Thyroid gland (tissue), 4 donors: ENCODE measurements at places on chromosomes 1 and 21. TPM values are rescaled to one million over a fixed set of nuclear protein-coding genes. Genes with fewer than 3 reads are reported as not detected.

The FYB2 gene
- 0.13 TPM for total RNA-seq

The FMN2 gene
- total RNA-seq: 0.78 TPM

The TOMM40L gene
- total RNA-seq: 7.8 TPM

The DNASE2B gene
- not detected for total RNA-seq

The IER5 gene
- total RNA-seq: 7.5 TPM

The MPZ gene
- 1.9 TPM for total RNA-seq

The TXNDC12 gene
- total RNA-seq: 50.6 TPM

The MACF1 gene
- 321 TPM for total RNA-seq

The AJAP1 gene
- 1.6 TPM for total RNA-seq

The RIPK4 gene
- 15.3 TPM for total RNA-seq

DNA sequence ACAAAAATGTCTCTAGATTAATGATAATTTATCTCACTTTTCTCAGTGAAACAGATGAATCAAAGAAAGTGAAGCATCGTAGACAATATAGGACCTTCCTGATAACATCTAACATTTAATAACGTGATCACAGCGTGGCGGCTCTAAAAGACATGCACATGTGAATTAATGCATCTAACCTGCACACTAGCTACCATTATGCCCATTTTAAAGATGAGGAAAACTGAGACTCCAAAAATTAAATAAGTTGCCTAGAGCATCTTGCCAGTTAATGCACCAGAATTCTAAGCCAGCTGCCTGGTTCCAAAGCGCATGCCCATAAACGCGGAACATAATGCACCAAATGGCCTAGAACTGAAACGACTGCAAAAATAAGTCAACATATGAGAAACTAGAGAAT is 23.5 kb downstream of the ERG start:
- H3K4me3 ChIP-seq: no peak overlapping the region
- H3K36me3 ChIP-seq: no peaks in the 10 kb centered on the region
- no peak overlapping the region for H3K27ac ChIP-seq
- no peak for DNase-seq
- H3K4me1 ChIP-seq: no peaks in the 10 kb centered on the region

GRCh38 chr21:28181730-28182129 is 810.9 kb downstream of the LTN1 start:
- H3K27me3 ChIP-seq: no peaks in the 10 kb centered on the region
- DNase-seq: no peak
- no peaks in the 10 kb centered on the region for H3K4me1 ChIP-seq
- H3K36me3 ChIP-seq: no peaks in the 10 kb centered on the region
- no peak overlapping the region for H3K27ac ChIP-seq

- H3K4me1 ChIP-seq: peaks cover 16% of the 10 kb centered on the region
- H3K36me3 ChIP-seq: no peaks in the 10 kb centered on the region
- H3K27me3 ChIP-seq: no peaks in the 10 kb centered on the region
- H3K27ac ChIP-seq: no peak overlapping the region
These were observed 272.9 kb downstream of the ADGRL2 start for GRCh38 chr1:82073659-82074058.

GRCh38 chr1:154784416-154784815 is 85.7 kb downstream of the KCNN3 start:
- no peaks in the 10 kb centered on the region for H3K36me3 ChIP-seq
- no peaks in the 10 kb centered on the region for H3K27me3 ChIP-seq
- no peak overlapping the region for H3K27ac ChIP-seq
- no peak for DNase-seq

DNA sequence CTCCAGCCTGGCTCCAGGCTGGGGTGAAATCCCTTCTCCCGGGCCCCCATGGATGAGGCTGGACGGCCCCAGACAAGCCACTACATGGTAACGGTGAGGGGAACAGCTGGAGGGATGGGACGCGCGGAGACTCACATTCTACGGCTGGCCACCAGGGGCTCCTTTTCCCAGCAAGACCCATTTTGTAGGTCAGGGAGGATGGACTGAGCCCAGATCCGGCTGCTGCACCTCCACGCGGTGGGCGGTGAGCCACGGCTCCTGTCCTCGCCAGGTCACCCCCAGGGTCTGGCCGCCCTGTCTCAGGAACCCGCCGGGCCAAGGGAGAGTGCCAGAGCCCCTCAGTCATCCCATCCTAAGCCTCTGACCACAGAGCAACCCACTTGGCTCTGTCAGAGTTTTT is 75.0 kb upstream of the ACTRT2 start:
- H3K4me1 ChIP-seq: no peaks in the 10 kb centered on the region
- H3K27me3 ChIP-seq: no peaks in the 10 kb centered on the region
- no peak for DNase-seq
- H3K27ac ChIP-seq: no peak overlapping the region

DNA sequence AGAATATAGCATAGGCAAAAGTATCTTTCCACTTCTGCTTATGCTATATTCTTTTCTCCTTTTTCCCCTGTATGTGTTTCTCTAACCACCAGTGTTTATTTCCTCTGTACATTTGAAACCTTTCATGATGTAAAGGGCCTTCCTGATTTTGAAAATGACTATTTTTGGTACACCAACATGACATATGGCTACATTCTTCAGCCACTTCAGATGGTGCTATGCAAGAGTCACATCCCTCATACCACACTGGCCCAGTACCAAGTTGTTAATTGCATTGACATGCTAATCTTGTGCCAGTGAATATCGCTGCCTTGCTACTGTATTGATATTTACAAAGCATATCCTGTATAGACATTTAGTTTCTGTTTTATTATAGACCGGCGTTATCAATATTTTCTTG is 408.7 kb downstream of the NCAM2 start:
- H3K27ac ChIP-seq: no peak overlapping the region
- H3K4me3 ChIP-seq: no peak overlapping the region
- H3K4me1 ChIP-seq: no peaks in the 10 kb centered on the region
- no peaks in the 10 kb centered on the region for H3K36me3 ChIP-seq

- peak overlapping the region; percentile 48 for H3K27ac ChIP-seq
- peaks cover 21% of the 10 kb centered on the region for H3K4me1 ChIP-seq
- no peaks in the 10 kb centered on the region for H3K36me3 ChIP-seq
- H3K4me3 ChIP-seq: no peak overlapping the region
- no peaks in the 10 kb centered on the region for H3K27me3 ChIP-seq
These were observed 4.5 kb upstream of the SRSF10 start for GRCh38 chr1:23984417-23985186.

- no peaks in the 10 kb centered on the region for H3K36me3 ChIP-seq
- peaks cover 83% of the 10 kb centered on the region for H3K27me3 ChIP-seq
- DNase-seq: no peak
- no peak overlapping the region for H3K27ac ChIP-seq
- H3K4me1 ChIP-seq: peaks cover 73% of the 10 kb centered on the region
These were observed 1.2 kb downstream of the DMRTA2 start for GRCh38 chr1:50421768-50422674.

GRCh38 chr1:36530791-36531190 is 48.1 kb upstream of the CSF3R start:
- no peak overlapping the region for H3K27ac ChIP-seq
- no peak for DNase-seq
- H3K4me1 ChIP-seq: no peaks in the 10 kb centered on the region
- H3K36me3 ChIP-seq: no peaks in the 10 kb centered on the region
- no peaks in the 10 kb centered on the region for H3K27me3 ChIP-seq
- H3K4me3 ChIP-seq: no peak overlapping the region

- DNase-seq: no peak
- no peak overlapping the region for H3K27ac ChIP-seq
- no peak overlapping the region for H3K4me3 ChIP-seq
- H3K36me3 ChIP-seq: no peaks in the 10 kb centered on the region
- H3K27me3 ChIP-seq: no peaks in the 10 kb centered on the region
These were observed 144.2 kb downstream of the DHRS3 start for GRCh38 chr1:12473596-12474362.

GRCh38 chr1:175009532-175009931 is 9.8 kb downstream of the CACYBP start:
- no peaks in the 10 kb centered on the region for H3K4me1 ChIP-seq
- peaks cover 45% of the 10 kb centered on the region for H3K36me3 ChIP-seq
- DNase-seq: no peak
- H3K27me3 ChIP-seq: no peaks in the 10 kb centered on the region
- no peak overlapping the region for H3K27ac ChIP-seq
- H3K4me3 ChIP-seq: no peak overlapping the region
